CD4-positive, alpha-beta T cell treated with Interleukin-17A for 1 hour (primary cell): ENCODE measurements at places on chromosomes 4 and X.

- DNase-seq: no peak
Measured at GRCh38 chr4:145818011-145818410, 120.6 kb downstream of the ZNF827 start.

GRCh38 chrX:119635799-119636198 lies 29.6 kb upstream of the NKRF start:
- DNase-seq: no peak

DNA sequence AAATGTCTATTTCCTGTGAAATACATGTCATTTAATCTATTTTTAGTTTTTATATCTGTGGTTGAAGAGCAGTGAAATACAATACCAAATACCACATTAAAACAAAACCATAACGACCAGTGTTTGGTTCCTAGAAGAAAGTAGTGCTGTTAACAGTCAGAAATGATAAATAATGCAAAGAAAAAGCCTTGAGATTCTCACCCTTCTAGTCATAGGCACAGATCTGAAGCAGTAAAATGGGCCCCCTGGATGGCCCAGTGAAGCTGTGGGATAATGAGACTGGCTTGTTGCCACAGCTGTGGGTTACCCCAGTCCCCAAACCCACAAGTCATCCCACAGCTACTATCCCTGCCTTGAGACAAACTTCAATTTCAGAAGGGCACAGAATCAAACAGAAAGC lies 137.3 kb upstream of the RPL34 start:
- peak; percentile 25 for DNase-seq

- DNase-seq: no peak
Measured at GRCh38 chrX:115147220-115147619, 42.0 kb upstream of the RBMXL3 start.

DNA sequence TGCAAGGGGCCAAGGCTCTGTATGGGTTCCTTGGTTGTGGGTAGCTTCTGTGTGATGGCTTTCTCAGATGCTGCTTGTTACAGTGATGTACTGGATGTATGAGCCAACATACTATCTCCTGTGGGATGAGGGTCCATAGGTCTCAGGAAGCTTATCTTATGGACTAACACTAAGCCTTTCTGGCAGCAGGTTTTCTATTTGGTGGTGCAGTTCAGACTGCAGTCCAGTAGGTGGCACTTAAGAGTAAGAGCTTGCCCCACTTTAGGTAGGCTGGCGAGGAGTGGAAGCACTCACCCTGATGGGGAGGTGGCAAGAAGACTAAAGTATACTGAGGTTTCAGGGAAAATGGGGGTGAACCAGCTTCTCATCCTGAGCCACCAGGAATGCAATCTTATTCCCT lies 306.7 kb upstream of the MAOA start:
- peak; percentile 42 for DNase-seq

DNA sequence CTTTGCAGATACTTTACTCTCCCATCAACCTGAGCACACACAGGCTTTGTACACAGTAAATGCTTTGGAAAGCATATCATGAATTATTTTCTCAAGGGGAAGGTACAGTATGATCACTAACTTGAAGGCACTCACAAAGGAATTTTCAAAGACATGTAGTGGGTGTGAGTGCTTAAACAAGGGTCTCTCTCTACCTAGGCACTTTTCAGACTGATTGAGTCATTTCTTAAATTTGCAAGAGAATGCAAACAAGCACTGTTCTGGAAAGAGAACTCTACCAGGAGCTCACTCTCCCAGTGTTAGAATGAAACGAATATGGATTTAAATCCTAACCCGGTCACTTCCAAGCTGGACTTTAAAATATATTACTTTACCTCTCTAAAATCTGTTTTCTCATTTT lies 85.7 kb downstream of the MAML3 start:
- DNase-seq: no peak

DNA sequence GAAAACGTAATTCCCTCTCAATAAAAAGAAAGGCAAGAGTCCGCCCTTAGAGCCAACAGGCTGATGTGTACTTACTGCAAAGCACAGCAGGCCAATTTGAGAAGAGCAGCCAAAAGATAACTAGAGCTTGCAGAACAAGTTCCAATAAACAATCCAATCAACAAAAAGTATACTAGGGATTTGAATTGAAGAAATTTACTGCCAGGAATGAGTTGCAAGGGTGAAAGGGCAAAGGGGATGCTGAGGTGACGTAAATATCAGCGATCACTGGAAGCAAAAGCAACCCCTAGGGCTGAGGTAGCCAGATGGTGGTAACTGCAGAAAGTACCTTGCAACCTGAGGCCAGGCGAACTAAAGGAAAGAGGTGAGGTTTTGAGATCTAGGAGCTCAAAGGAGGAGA lies 152.1 kb upstream of the TENM3 start:
- DNase-seq: no peak

GRCh38 chr4:154036856-154037255 lies 248.0 kb upstream of the SFRP2 start:
- DNase-seq: no peak

DNA sequence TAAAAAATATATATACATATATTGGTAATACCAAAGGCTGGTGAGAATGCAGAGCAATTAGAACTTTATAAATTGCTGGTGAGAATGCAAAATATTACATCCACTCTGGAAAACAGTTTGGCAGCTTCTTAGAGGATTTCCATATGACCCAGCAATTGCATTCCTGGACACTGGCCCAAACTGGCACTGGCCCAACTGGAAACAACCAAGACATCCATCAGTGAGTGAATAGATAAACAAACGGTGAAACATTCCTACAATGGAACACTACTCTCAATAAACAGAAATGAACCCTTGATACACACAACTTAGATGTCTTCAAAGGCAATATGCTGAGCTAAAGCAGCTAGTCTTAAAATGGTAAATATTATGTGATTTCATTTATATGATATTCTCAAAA lies 524.2 kb downstream of the IQCM start:
- no peak for DNase-seq

DNA sequence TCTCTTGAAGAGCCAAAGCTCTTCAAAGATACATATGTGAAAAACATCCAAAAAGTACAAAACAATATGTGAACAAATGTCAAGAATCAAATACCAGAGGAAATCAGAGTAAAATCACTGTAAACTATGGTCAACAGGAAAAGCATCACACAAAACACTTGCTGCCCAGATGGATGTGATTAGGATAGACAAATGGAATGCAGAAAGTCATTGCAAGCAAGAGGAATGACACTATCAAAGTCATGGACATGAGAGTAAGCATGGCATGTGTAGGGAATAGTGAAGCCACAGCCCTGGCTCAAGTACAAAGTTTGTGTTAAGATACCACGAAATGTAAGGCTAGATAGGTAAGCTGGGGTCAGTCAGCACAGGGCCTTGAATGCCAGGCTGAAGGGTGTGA lies 37.7 kb downstream of the CLDN2 start:
- no peak for DNase-seq

DNA sequence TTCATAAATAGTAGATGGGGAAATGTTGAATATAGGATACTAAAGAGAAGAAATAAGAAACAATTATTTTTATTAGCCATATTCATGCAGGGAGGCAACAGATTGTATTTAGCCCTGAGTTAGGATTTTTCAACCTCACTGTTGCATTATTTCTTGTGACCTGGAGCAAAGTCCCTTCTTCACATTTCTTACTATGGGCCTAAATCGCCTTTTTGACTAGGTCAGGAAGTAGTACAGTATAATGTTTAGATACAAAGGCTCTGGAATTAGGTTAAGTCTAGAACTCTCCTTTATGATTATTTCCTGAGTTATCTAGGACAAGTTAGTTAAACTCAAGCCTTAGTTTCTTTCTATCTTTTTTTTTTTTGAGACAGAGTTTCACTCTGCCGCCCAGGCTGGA lies 88.0 kb downstream of the FRYL start:
- no peak for DNase-seq

DNA sequence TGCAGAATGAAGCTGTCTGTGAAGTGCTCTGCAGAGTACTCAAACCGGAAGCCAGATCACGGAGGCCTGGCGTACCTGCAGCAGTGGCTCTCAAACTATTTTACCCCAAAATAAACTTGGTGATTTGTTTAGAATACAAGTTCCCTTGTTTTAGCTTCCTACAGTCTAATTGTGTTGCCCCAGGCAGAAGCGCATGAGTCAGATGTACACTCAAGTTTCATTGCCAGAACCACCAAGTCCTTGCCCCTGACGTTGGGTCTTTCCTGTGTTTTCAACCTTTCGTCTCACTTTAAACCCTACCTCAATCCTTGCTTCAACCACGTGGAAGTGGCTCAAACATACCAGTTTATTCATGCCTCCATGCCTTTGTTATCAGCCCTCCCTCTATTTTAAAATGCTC lies 66.2 kb upstream of the SLC7A11 start:
- no peak for DNase-seq

- peak; percentile 51 for DNase-seq
Measured at GRCh38 chrX:103688946-103689345, 2.4 kb upstream of the MORF4L2 start.

DNA sequence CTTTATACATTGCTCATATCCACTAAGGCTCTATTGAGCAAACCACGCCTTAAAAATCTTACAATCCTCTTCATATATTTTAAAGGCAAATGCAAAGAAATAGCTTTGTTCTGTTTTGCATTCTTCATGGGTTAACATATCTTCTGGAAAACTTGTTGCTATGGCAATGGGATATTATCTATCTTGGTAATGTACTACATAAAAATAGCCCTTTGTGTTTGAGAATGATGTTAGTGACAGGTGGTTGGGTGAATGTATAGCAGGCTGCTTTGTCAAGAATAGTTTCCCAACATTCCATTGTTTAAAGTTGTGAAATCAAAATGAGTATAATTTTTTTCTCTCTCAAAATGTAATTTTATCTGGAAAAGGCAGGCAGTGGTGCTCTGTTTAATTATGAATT lies 16.8 kb downstream of the REPS2 start:
- DNase-seq: no peak

- DNase-seq: no peak
Measured at GRCh38 chr4:177455561-177455970, 13.3 kb upstream of the AGA start.

DNA sequence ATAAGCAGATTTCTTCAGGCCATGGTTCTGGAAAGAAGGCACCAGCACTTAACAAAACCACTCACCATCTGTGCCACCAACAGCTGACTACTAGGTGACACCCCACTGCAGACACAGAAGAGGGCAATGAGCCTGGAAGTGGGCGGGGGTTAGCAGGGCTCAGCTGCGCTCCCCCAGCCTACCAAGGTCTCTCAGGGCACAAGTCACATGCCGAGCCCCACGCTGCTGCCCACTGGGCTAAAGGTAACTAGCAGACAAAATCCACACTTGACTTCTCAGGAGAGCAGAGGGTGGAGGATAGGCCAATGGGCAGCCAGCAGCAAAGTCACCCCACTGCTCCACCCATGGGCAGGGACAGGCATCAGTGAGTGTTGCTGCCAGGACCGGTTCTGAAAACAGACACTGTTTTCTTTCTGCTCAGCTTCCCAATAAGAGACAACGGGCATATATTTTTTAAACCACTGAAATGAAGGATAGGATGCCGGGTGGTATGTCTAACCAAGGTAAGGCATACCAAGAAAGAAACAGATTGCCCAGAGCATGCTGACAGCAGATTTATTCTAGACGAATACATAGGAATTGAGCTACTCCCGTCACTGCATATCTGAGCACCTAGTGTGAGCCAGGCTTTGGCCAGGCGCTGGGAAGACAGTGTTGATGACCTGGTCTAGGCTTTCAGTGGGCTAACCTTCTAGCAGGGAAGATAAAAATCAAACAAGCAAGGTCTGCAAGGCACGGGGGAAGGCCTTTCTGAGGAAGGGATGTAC lies 20.1 kb downstream of the ACSL1 start:
- no peak for DNase-seq

- no peak for DNase-seq
Measured at GRCh38 chr4:138565576-138565975, 323.4 kb upstream of the SLC7A11 start.

DNA sequence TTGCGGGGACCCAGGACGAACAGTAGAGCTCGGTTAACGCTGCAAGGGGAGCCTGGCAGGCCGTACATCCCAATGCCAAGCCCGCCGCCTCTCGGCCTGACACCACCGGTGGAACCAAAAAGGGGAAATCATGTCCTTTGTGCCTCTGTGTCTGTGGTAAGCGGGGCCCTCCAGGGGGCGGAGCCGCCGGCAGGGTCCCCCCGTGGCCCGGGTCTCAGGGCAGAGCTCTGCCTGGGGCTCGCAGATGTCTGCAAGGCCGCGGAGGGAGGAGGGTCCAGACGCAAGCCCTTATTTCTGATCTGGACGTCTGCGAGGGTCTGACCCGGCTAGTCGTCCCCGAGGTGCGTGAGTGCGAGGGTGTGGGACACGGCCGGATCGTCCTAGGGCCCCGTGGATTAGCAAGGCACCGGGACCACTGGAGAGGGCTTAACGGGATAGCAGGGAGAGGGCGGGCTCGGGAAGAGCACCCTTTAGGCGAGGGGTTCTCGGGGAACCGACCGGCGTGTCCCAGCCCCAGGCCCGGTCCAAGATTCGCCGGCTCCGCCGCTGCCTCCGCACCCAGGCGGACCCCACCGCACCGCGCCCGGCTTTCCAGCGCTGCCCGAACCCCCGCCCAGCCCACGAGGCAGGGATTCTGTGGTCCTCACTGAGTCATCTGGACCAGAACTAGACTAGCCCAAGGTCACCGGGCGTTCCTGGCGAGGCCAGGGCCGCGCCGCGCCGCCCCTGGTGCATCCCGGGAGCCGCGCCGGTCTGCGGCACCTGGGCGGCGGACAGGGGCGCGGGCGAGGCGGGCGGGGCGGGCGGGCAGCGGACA lies 863 bp upstream of the FAM193A start:
- DNase-seq: peak; percentile 60

DNA sequence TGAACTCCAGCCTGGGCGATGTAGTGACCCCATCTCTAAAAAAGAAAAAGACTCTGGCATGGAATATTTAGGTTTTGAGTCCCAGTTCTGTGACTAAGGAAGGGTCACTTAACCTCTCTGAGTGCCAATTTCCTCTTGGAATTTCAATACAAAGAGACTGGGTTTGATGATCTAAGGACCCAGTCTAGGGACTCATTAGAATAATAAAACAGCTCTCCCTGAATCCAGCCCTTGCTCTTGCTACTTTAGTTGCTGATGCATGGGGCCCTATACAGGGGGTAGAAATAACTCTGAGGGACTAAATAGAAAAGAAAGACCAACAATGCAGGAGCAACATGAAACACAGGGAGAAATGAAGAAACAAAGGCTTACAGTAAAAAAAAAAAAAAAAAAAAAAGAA lies 12.6 kb downstream of the C4orf54 start:
- DNase-seq: no peak

DNA sequence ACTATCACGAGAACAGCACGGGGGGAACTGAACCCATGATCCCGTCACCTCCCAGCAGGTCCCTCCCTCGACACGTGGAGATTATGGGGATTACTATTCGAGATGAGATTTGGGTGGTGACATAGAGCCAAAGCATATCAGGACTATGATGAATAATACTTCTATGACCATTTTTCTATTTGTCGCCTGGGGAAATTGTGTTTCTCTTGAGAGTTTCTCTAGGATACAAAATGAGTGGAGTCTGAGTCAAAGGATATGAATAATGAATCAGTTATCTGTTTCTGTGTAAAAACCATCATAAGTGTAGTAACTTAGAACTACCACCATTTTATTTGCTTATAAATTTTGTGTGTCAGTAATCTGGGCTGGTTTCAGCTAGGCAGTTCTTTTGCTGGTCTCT lies 533.0 kb upstream of the ARX start:
- DNase-seq: no peak

GRCh38 chrX:46573892-46574773 lies 568 bp downstream of the CHST7 start:
- DNase-seq: peak; percentile 81
